Ovary (tissue), 10 donors: ENCODE measurements at places on chromosomes 6 and 20. TPM values are rescaled to one million over a fixed set of nuclear protein-coding genes. Genes with fewer than 3 reads are reported as not detected.
A peak's percentile ranks its signal among the peaks of the same experiment; 100 is the strongest.

Gene LGSN
- total RNA-seq, result not detected

Gene SNRPB2
- 20.6 TPM for total RNA-seq

Gene KCNB1
- 1.3 TPM for total RNA-seq

Gene WFDC2
- 1.6 TPM for total RNA-seq

Gene ARMH2
- not detected for total RNA-seq

Gene CLPSL1
- total RNA-seq, result not detected

Gene DEFB112
- not detected for total RNA-seq

GRCh38 chr20:24064092-24064491, 75.5 kb upstream of the GGTLC1 start:
- no peak for DNase-seq

DNA sequence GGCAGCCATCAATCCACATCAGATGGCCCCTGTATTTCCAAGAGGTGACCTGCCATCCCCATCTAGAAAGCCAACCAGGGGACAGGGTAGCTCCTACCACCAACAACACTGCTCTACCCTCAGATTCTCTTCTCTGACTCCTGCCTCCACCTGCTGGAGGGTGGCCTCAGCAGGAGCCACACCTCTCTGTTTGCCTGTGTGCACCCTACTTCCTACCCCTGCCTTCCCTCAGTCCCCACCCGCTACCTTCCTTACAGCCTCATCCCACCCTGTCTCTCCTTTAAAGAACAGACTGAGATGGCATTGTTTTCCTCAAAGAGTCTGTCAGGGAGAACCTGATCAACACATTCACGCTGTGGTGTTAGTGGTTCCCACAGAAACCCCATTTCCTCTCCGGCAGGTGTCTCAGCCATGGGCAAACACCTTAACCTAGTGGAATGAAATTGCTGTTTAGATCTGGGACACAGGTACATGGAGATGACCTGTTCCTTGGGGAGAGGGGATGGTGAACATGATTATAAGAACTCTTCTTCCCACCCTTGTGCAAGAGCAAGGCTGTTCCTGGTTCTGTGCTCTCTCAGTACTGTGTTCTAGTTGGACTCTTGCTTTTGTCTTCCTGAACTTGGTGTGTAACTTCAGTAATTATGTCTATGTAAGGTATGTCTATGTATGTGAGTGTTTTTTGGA, 1.8 kb downstream of the ENTPD6 start:
- no peak for DNase-seq

DNA sequence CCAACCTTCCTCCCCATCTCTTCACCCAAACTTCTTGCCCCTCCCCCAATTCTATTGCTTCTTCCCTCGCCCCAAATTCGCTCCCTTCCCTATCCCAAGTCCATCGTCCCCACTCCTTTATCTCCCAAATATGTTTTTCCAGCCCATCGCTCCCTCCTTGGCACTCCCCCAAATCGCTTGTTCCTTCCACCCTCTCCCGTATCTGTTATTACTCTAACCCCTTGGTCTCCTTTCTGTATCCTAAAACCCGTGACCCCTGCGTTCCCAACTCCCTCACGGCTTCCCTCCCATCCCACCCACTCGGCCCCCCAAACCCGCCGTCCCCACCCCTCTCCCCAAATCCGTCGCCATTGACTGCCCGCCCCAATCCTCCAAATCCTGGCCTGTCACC, 584 bp downstream of the MTCH1 start:
- peak; percentile 58 for DNase-seq

DNA sequence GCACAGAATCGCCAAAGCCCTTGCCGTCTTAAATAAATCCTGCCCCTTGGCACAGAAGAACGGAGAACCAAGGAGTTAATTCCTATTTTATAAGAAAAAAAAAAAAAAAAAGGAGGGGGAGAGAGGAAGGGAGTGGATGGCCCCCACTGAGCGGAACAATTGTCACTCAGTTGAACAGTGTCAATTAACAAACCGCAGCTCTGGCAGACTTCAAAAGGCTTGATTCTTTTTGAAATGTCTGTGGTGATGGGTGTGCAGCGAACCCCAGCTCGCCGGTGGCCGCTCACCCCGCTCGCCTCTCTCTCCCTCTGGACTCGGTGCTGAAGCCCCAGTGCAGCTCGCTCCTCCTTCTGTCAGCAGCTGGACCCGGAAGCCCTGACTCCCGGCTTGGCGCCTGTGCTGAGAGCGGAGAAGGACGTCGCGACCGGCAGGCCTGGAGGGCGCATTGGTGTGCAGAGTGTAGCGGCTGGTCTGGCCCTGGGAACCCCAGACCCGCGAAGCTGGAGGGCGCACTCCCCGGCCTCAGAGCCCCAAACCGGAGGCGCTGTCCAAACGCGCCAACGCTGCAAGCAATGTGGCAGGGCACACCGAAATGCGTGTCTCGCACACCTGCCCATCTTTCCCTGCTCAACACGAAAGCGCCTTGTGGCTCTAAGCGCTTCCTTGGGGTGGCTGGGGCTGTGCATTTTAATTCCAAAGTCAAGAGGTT, 3.4 kb downstream of the LINC00237 start:
- peak; percentile 22 for DNase-seq

GRCh38 chr6:151325075-151326050, 66.0 kb downstream of the ZBTB2 start:
- peak; percentile 86 for DNase-seq
